ENCODE measurements at places on chromosomes 16 and 17.
A peak's percentile ranks its signal among the peaks of the same experiment; 100 is the strongest.

GRCh38 chr17:33686171-33686570 lies 393.1 kb upstream of the ASIC2 start:
- DNase-seq, result peak; percentile 66

DNA sequence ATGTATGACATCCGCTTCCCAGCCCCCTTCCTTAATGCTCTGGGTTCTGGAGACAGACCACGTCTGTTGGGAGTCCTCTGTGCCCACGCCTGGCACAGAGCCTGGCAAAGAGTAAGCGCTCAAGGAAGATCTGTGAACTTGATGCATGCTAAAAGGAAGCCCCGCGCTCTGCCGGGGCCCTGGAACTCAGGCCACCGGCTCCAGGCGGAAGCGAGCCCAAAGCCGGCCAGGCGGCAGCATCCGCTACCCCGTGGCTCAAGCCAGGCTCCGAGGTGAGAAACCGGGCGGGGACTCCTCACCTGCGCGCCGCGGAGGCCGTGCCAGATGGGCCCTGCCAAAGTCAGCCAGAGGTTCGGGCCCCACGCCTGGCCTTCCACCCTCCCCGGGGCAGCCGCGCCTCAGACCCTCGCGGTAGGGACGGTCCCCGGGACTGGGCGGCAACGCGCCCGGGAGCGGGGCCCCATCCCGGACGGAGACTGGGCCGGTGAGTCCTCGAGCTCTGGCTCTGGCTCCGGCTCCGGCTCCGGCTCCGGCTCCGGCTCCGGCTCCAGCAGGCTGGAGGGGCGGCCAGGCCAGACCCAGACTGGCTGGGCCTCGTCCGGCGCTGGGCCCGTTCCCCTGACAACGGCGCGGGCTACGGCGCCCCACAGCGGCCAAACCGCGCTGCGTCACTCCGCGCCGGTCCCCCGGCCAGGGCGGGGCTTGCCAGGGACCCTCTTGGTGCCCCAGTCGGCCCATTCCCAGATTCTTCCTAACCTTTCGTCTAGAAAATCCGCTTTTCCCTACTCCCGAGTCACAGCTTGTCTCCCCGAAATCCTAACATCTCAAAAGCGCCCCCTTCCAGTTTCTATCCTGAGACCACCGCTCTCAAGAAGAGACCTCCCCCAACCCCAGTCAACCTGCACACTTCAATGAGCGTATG lies at the start of gene ZDHHC1:
ZDHHC1 (minus strand) TSS at position 606 of the 922 bp plus-strand sequence. CDS start 8,702 bp downstream, outside the sequence.
- peak; percentile 58 for DNase-seq

DNA sequence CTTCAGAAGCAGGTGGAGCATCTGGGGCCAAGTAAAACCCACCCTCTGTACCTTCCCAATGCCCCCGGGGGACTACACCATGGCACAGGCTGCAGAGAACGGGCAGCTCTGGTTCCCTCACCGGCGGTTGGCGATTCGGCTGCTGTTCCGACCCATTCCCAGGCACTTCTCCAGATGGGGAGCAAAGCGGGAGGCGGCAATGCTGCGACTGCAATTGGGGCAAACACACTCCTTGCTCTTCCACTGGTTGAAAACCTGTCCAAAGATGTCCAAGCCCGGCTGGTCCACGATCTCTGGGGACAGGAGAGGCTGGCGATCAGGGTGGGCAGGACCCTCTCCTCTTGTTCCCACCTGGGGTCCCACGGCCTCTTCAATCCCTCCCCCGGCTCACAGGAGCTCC lies 2.6 kb downstream of the ATXN7L3 start:
- DNase-seq, result no peak

GRCh38 chr17:83092931-83093330 lies 13.5 kb downstream of the METRNL start:
- DNase-seq, result no peak

DNA sequence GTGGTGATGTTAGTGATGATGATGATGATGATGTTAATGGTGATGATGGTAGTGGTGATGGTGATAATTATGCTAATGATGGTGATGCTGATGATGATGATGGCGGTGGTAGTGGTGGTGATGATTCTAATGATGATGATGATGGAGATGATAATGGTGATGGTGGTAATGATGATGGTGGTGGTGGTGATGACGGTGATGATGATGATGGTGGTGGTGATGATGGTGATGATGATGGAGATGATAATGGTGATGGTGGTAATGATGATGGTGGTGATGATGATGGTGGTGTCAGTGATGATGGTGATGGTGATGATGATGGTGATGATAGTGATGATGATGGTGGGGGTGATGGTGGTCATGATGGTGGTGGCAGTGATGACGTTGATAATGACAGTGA lies 132.5 kb downstream of the DNAH9 start:
- DNase-seq, result no peak

DNA sequence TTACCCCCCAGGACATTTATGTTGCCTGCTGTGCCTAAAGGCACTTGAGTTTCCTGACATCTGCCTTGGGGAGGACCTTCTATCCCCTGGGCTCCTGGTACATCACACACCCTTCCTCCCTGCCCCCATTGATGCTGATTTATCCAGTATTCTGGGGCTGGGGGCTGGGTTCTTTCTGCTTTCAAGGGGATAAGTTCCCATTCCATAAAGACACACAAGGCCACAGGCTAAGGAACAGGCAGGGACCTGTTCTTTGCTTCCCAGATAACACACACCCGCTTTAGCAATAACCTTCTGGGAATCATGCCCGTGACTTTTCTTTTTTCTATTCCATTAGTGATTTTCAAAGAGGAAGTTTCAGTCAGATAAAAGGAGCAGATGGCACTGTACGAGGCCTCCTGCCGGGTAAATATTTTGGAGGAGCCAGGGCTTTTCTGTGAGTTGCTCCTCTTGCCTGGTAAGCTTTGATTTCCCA lies 30.6 kb downstream of the CHD9 start:
- no peak for DNase-seq

GRCh38 chr17:17055286-17056155 lies 13.3 kb downstream of the MPRIP start:
- no peak for DNase-seq

GRCh38 chr16:74264811-74265210 lies 31.8 kb upstream of the PSMD7 start:
- no peak for DNase-seq

DNA sequence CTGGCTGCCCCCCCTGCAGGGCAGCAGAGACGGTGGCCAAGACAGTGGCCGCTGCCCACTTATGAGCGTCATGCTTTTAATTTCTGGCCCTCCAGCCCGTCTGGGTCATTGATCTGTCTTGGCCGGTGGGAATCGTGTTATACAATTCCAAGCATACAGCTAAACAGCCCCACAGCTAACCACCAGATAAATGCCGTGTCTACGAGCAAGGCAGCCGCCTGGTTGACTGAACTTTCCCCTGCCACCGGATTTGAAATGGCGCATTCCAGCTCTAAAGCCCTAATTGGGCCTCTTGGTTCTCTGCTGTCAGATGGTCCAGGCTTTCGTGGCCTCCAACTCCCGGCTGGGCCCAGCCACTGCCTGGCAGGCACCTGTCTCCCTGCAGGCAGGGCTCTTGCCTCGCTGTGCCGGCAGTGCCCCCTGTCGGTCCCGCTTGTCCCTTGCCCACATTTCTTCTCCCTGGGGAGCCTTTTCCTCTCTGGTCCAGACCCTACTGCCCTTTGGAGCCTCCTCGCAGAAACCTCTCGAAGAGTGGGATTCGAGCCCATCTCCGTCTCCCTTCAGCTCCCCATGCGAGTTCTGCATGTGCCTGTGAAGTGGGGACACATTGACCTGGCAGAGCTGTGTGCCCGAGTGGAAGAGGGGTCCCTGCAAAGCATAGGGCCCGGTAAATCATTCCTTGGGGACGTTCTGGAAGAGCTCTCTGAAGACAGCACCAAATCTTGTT lies 1.8 kb upstream of the RBFOX3 start:
- DNase-seq, result peak; percentile 76

DNA sequence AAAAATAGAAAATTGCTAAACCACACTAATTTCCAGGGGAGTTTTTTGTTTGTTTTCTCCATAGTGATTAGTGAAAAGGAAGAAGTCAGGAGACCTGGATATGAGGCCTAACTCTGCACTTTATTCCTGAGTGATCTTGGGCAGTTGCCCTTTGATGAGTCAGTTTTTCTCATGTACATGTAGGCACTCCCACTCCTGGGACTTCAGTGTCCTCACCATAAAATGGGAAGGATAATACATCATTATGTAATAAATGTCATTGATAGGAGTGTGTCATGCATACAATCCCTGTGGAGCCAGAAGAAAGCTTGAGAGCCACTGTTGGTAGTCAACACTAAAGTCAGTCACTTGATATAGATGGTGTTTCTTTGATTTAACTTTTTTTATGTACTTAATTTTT lies 32.5 kb downstream of the WIPF2 start:
- DNase-seq, result no peak

GRCh38 chr17:67862614-67863217 lies 37.4 kb downstream of the BPTF start:
- DNase-seq, result peak; percentile 19

DNA sequence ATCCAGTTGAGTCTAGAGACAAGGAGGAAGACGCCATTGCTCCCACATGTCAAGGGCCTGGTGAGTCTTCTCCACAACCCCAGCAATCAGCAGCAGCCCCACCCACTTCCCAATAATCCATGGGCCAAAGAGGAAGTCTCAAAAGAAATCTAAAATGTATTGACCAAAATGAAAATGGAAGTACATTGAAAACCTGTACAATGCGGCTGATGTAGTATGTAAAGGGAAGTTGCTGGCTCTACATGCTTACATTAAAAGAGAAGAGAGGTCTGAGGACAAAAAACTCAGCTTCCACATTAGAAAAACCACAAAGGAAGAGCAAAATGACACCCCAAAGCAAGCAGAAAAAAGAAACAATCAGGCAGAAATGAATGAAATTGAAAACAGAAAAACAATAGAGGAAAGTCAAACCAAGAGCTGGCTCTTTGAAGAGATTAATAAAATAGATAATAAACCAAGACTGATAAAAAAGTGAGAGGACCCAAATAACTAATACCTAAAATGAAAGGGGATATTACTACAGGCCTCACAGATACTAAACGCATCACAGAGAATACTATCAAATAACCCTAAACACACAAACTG lies 100.6 kb upstream of the METRNL start:
- DNase-seq, result no peak

- peak; percentile 82 for DNase-seq
Measured at GRCh38 chr16:69089091-69089910, 16.2 kb upstream of the HAS3 start.

GRCh38 chr17:4577386-4577993 lies 6.8 kb upstream of the SMTNL2 start:
- DNase-seq, result no peak

- no peak for DNase-seq
Measured at GRCh38 chr17:6474906-6475305, 30.7 kb downstream of the PIMREG start.
